Fibroblast of upper back skin (primary cell): ENCODE measurements at places on chromosomes 12 and 14.

DNA sequence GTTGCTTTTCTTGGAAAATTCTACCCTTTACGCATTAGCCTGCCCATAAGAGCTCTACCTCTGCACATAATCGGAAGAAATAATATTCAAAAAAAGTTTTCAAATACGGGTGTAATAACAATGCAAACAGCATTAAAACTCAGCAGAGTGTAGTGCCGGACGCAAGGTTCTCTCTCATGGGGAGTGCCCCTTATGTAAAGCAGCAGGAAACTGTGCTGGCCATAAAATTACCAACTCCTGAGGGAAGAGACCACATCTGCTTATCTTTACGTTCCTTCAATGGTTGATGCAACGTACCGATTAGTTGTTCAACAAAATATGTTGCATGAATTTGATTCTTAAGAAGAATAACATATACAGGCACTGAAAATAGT lies 118.7 kb upstream of the TMCC3 start:
- peak; percentile 39 for DNase-seq

DNA sequence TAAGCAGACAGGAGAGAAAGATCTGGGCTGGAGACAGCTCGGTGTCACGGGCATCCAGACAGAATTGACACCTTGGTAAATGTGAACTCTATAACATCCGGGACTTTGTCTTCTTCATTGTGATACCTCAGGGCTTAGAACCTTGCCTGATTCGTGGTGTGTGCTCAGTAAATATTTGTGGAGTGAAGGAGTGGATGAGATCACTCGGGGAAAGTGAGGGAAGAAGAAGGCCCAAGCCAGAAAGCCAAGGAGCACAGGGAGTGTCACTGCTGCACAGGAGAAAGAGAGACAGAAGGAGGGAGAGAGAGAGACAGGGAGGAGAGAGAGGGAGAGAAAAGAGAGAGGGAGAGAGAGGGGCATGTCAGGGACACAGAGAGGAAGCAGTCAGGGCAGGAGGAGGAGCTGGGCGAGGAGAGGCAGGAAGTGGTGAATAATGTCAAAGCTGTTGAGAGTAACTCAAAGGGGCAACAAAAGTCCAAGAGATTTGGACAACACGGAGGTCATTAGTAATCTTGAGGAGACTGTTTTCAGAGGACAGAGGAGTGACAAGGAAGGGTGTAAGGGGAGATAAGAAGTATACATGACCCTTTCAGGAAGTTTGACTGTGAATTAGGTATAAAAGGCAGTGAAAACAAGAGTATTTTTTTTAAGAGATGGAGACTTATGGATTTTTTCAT lies 141.6 kb upstream of the MAX start:
- peak; percentile 25 for DNase-seq

GRCh38 chr12:6229224-6230218 lies 29.3 kb downstream of the CD9 start:
- peak; percentile 85 for DNase-seq

DNA sequence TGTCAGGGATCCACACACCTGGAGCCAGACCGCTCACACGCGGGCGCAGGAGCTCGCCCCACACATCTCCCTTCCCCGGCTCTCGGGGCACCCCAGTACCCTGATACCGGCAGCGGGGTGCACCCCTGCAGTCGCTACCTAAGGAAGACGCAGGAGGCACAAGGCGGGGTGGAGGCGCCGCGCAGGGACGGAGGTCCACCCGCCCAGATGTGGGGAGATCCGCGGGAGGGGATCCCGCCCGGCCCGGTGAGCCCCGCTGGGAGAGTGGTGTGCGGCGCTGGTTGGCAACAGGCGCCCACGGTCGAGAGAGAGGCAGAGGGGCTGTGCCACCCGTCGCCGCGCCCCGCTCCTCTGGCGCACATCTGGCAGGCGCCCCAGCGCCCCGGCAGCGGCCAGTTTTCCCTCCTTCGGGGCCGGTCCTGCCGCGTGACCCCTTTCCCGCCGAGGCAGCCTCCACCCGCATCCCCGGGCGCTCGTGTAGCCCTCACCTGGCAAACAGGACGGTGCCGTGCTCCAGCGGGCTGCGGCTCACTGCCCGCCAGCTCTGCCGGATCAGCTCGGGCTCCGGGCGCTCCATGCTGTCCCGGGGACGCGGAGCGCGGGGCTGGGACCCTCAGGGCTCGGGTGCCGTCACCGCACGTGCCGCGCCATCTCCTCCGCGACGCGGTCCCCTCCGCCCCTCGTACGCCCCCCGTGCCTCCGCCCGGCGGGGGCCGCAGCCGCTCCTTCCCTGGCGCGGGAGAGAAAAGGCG lies 469 bp downstream of the NGB start:
- no peak for DNase-seq

DNA sequence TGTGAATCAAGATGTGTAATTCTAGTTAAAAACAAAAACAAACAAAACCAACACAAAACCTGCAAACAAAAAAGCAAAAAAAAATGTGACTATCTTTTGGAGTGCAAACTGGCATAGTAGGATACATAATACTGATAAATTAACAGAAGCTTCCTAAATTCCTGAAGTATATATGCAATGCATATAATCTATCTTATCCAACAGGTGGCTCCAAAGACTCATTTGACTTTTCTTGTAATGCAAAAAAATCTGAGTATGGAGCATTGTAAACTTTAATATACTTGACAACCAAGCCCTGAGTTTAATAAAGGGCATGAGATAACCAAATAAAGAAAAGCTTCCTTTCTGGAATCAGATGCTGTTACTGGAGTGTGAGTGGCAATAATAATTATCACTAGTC lies 1003.6 kb downstream of the FSCB start:
- DNase-seq: peak; percentile 0

DNA sequence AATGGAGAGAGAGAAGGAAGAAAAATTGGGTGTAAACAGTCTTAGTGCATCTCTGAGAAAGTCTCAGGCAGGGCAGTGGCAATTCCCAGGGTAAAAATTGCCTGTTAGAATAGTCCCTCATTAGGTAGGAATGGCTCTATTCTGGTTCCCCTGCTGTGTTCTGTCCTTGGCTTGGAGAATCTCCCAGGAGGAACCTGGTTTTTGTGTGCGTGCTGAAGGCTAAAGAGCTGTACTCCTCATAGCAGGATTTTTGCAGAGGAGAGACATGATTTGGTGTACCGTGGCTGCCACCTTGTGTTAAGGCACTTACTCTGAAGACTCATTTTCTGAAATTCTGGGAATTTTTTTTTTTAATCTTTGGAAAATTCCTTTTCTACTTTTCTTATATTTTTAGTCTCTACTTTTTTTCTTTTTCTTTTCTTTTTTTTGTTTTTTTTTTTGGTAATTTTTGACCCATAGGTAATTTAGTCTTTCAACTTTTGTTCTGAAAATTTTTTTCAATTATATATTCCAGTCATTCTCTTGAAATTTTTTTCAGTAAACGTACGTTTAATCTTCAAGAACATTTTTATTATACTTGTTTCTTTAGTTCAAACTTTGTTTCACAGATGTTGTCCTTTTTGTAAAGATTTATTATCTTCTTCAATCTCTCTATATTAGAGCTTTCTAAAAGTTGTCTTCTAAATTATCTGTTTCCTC lies 63.8 kb downstream of the FBXO33 start:
- DNase-seq: peak; percentile 78

DNA sequence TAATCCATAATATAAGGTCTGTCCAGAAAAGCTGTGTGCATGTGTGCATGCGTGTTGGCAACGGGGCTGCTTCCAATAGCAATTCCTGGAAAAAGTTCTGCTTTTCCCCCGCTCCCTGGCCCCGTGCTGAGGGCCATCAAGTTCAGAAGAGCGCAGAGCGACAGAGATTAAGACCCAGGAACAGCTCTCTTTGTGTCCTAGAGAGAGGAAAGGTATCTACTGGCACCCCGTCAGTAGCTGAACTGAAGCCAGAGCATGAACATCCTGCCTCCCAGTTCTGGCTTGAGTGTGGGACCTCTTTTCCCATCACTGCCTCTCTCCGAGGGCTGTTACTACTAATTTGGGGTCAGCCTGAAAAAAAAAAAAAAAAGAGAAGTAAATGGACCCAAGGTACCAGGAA lies 15.5 kb downstream of the HDAC7 start:
- no peak for DNase-seq

GRCh38 chr12:14303661-14304155 lies 61.8 kb upstream of the ATF7IP start:
- DNase-seq: no peak

DNA sequence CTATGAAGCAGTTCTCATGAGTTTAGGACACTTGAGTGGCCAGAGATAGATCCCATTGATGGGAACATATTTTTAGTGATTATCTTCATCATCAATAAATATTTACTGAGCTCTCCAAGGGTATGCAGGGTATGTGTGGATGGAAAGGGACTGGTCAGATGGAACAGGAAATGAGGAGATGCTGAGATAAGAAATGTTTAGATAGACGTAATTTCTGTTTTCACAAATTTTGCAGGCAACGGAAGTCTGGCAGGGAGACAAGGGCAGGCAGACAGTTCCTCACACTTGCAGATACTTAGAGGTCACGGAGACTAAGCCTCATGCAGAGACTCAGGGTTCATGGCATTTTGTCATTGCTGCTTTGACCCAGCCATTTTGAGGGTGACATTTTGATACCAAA lies 24.3 kb downstream of the BCL2L14 start:
- no peak for DNase-seq

DNA sequence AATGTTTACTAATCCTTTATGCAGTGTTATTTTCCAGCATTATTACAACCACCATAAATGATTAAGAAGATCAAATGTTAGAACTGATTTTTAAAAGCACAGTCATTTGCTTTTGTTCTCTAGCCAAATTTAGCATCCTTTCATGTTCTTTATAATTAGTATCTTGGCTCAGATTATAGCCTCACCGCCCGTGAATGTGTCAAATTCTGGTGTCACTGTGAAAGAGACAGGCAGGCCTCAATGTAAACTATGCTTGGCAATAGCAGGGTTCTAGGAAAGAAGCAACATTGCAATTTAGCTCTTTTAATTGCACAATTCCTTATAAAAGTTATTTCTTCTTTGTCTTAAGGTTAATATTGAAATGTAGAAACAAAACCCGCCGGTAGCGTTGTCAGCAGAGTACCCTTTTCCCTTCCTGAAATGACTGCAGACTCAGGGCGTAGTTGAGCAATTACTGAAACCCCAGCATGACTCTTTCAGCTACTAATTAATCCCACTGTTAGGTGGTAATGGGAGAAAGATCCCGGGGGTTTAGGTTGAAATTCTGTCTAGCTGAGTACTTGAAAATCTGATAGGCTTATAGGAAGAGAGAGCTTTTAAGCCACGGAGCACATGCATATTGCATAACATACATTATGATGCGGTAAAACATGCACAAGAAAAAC lies 1600.5 kb upstream of the SEL1L start:
- no peak for DNase-seq

GRCh38 chr12:60758224-60758623 lies 1162.4 kb downstream of the SLC16A7 start:
- no peak for DNase-seq

- DNase-seq: no peak
Measured at GRCh38 chr14:46381674-46382073, 269.9 kb downstream of the RPL10L start.

DNA sequence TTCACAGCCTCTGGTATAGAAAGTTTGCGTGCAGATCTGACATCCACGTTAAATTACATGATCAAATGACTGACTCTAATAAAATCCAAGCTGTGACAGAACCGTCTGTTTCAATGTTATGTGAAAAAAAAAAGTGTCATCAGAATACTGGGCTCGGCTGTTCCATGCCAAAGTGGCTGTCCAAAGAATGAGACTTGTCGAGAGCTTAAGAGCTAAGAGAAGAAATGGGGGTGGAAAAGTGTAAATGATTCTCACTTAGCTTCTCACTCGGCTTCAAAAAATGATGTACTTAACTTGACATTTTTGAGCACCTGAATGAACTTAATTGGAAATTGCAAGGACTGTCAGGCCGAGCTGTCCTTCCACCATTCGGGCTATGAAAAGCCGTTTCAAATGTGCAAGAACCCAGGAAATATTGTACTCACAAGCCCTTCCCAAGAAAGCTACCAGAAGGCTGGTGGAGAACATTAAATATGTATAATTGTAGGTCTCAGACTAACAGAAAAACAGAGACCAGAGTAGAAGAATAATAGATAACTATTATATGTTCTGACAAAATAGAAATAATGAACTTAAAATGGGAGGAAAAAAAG lies 78.0 kb downstream of the DIO3 start:
- no peak for DNase-seq

DNA sequence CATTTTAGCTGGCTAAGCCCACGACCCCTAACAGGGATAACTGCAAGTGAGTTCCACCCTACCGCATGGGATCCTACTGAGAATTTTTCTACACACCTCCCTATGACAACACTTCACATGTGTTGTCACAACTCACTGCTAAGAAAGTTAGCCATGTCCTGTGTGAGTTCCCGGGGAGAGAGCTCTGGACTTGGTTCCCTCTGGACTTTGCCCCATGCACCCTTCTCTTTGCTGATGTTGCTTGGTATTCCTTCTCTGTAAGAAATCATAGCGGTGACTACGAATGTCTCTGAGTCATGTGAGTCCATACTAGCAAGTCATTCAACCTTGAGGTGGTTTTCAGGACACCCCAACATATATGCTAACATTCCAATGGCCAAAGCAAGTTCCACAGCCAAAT lies 9.5 kb upstream of the CDKN3 start:
- no peak for DNase-seq

GRCh38 chr12:128891856-128892255 lies 38.6 kb downstream of the GLT1D1 start:
- DNase-seq: no peak

GRCh38 chr14:40119765-40120164 lies 687.5 kb upstream of the FBXO33 start:
- DNase-seq: no peak

GRCh38 chr12:94815958-94816357 lies 165.6 kb upstream of the TMCC3 start:
- no peak for DNase-seq

DNA sequence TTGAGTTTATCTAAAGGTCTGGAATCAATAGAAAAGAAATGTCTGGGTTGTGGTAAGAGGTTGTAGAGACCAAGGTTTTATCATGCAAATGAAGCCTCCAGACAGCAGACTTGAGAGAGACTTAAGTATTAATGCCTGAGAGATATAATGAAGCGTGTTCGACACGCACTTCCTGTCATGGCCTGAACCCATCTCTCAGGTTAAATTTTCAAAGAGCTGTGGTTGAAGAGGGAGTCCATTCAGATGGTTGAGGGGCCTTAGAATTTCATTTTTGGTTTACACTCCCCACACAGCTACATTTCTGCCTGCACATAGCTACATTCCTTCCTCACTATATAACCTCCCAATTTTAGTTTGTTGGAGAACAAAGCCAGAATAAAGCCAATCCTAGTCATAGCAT lies 10.1 kb upstream of the CLEC12A start:
- no peak for DNase-seq

DNA sequence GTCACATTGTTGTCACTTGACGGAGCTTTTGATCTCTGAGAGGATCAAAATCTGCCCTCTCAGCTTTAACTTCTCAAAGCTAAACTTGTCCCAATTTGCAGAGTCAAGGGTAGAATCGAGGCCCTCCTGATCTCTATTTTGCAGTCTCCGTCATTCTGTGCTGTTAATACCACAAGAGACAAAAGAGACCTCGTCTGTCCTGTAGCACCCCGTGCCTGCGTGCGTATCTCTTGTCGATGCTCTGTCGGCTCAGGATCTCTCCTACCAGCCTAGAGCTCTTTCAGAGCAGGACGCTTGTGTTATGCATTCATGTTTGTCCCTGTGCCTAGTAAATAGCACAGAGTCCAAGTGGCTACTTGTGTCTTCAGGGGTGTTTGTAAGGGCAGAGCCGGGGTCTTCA lies 5.1 kb downstream of the EVL start:
- no peak for DNase-seq

- DNase-seq: no peak
Measured at GRCh38 chr14:34633742-34634141, 3.8 kb upstream of the SNX6 start.

GRCh38 chr14:32343926-32344430 lies 14.9 kb downstream of the AKAP6 start:
- no peak for DNase-seq
